ENCODE measurements at places on chromosomes 6 and 20. TPM values are rescaled to one million over a fixed set of nuclear protein-coding genes. Genes with fewer than 3 reads are reported as not detected.

DNA sequence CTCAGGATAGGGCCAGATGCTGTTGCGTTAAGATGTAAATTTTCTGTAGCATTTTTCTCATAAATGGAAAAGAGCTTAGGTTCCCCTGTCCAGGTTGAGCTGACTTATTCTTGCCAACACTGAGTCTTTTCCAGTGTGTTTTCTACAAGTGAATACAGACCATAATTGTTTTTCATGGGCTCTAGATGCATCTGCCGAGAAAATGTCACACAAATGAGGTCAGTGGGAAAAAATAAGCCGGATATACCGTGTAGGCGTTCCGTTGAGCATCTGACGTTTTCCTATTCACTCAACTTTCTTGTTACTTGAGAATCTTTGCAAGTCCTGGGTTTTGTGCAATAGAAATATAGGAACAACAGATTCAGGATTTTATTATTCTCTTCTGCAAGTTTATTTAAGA, 582.9 kb upstream of the CDH4 start:
- no peak overlapping the region for H3K4me3 ChIP-seq
- H3K27me3 ChIP-seq: peaks cover 7% of the 10 kb centered on the region
- H3K36me3 ChIP-seq: no peaks in the 10 kb centered on the region
- H3K27ac ChIP-seq: no peak overlapping the region
- H3K4me1 ChIP-seq: no peaks in the 10 kb centered on the region

DNA sequence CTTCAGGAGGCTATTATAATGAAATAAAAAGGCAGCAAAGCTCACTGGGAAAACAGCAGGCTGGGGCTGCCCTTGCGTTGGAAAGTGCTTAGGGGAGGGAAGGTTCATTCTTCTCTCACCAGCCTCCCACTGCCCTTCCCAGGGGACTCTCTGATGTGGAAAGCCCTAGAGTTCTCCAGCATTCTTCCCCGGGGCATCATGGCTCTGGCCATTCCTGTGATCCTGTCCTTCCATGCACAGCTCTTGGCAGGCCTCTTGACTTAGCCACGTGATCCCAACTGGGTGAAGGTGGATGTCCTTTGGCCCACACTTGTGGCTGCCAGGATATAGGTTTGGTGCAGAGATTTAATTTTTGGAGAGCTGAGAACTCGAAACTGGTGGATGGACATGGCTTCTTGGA, 58.0 kb upstream of the ZNF831 start:
- peaks cover 9% of the 10 kb centered on the region for H3K4me1 ChIP-seq
- no peak for DNase-seq
- no peaks in the 10 kb centered on the region for H3K27me3 ChIP-seq
- H3K4me3 ChIP-seq: no peak overlapping the region
- no peaks in the 10 kb centered on the region for H3K36me3 ChIP-seq
- no peak overlapping the region for H3K27ac ChIP-seq

DNA sequence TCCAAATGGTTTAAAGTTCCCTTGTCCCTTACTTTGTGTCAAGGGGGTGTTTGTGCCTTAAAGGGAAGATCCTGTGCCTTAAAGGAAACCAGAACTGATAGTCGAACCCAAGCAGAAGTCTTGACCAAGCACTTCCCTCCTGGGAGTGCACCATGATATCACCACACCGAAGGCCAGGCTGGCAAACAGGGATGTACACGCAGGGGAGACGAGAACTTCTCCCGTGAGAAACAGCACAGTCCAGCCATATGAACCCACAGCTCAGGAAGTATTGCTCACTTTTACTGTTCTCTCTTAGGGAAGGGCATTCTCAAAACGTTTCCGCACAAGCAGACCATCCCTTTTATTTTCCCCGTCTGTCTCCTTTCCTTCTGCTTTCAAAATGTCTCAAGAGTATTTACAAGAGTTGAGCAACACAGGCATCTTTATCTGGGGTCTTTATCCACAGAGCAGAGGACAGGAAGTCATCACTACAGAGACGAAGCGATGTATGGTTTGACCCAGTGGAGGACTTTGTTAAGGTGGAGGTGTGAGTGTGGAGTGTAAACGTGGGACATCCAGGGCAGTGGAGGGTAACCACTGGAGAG, 12.8 kb upstream of the SERPINB1 start:
- H3K27ac ChIP-seq: peak overlapping the region; percentile 93
- H3K27me3 ChIP-seq: no peaks in the 10 kb centered on the region
- H3K4me3 ChIP-seq: peak overlapping the region; percentile 5
- H3K36me3 ChIP-seq: no peaks in the 10 kb centered on the region

The HLA-DQB2 gene
- 18.3 TPM for total RNA-seq

The HUS1B gene
- total RNA-seq: 2.6 TPM
